ENCODE measurements at places on chromosomes 1 and 21.

- no peak for DNase-seq
These were observed 12.6 kb upstream of the DENND1B start for GRCh38 chr1:197787623-197788536.

DNA sequence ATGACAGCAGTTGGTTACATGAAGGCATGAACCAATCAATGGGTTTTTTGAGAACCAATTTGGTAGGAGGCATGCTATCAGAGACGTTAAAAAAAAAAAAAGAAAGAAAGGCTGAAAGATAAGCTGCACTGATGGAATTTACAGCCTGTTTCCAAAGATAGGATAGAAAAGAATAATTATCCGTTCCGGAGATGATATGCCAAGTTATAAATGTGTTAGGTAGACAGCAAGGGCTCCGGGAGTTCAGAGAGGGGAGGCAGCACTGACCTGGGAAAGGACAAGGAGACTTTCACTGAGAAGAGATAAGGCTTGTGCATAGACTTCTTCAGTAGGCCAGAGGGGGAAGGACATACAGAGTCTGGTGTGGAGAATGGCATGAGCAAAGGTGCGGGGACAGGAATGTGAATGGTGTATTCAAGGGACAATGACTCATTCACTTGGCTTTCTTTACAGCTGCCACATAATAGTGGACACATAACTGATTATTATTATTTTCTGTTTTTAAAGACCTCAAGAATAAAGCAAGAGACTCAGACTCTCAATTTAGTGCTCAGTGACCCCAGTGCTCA is 24.8 kb upstream of the ACBD6 start:
- no peak for DNase-seq

DNA sequence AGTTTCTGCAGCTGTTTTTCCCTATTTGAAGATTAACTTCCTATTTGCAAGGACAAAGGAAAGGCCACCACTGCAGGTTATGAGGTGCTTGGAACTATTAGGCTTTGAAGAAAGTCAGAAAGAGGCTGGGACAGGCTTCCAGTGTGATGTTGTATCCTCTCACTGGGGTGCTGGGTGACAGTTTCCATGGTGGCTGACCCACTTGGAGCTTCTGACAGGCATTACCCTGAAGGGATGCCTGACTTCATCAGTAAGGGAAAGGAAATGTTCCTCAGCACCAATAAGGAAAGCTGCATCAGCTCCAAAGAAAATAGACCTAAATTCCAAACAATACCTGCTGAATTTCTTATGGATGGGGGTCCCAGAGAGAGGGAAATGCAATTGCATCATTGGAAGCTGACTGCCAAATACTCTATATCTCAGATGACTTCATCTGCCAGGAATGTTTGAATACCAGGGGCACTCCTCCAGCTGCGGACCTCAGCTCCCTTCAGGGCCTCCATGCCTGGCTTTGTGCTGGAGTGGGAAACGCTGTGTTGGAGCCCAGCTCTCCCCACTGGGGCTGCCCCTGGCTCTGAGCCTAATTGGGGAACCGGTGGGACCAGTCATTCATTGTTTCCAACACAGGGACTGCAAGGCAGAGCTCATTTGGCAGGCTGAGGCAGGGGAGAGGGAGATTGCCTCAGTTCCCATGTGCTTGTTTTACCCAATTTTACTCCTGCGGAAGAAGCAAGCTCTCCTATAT is 76.6 kb downstream of the RGL1 start:
- DNase-seq, result no peak

DNA sequence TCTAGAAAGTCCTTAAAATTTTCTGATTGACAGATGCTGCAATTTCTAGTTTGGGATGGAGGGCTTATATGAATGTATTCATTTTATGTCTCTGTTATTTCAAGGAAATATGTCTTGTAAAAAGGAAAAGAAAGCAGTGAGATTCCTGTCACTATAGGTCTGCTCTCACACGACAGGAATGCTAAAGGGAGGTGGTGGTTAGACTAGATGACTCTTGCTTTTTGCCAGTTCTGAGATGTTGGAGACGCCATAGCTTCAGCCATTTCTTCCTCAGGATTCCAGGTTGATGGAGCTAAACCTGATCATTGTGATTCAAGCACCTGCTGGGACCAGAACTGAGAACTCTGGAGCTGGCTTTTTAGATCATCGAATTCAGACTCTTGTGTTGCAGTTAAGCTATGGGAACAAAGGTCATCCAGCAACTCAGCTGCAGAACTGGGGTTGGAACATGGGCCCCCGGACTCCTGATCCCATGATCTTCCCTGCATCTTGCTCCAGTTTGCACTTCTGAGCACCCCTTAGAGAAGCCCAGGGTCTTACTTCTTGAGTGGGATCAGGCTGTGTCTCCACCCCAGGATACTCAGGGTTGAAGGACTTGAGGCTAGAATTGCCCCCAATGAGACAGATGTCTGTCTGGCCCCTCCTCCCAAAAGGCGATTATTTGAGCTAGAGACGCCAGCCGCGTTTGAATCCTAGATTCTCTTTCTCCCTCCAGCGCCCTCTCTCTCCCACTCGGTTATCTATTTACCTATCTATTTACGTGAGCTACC is 46.7 kb upstream of the FOXO6 start:
- DNase-seq, result no peak

- no peak for DNase-seq
These were observed 15.9 kb downstream of the H3-3A start for GRCh38 chr1:226078374-226078773.

DNA sequence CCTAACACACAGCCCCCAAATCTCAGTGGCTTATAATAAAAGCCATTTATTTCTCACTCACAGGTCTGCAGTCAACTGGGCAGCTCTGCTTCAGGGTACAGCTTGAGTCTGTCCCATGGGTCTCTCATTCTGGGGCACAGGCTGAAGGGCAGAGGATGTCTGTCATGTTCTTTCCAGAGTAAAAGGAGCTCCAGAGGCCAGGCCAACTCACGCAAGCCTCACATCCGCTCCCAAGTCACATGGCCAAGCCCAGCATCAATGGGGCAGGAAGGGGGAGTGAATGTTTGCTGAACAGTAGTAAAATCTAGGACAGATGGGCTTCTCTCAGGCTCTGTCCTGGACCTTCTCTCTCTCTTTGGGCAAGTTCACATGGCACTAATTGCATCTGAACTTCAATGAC is 7.1 kb upstream of the SSBP3 start:
- no peak for DNase-seq

GRCh38 chr1:226912587-226913176 is 27.4 kb upstream of the COQ8A start:
- DNase-seq, result peak; percentile 54

- DNase-seq, result peak; percentile 18
These were observed 45.3 kb upstream of the RGS1 start for GRCh38 chr1:192530254-192530653.

GRCh38 chr1:212727386-212728181 is 27.9 kb upstream of the BATF3 start:
- DNase-seq, result no peak

GRCh38 chr21:30582870-30583269 is 7.3 kb downstream of the KRTAP22-2 start:
- DNase-seq, result no peak

DNA sequence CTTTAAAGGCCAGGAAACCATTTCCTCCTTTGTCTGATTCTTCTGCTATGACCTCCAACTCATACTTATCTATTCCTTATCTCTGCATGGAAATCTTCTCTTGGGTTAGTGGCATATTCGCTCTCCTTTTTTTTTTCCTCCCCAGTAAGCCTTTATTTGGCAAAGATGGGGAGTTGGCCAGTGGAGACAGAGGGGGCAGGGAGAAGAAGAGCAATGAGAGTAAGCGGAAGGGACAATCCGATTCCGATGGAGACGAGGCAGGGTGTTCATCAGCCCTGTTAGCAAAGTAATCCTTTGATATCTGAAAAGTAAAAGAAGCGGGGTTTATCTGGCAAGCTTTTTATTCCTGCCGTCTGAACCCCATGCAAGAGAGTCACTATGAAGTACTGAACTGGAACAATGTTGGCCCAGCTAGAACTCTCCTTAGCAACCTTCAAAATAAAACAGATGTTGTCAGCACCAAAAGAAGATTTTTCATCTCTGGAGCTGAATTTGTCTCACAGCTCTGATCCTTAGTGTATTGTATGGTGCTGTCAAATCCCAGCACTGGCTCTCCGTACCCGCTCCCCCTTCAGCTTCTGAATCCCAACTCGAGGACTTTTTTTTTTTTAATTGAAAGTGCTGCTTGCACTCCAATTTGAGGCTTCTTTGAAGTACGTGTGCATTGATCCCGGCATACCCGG is 40.9 kb downstream of the PTGFRN start:
- no peak for DNase-seq

GRCh38 chr1:182259229-182259872 is 132.2 kb downstream of the GLUL start:
- peak; percentile 12 for DNase-seq

GRCh38 chr1:62386351-62387121 is 50.3 kb upstream of the USP1 start:
- no peak for DNase-seq

DNA sequence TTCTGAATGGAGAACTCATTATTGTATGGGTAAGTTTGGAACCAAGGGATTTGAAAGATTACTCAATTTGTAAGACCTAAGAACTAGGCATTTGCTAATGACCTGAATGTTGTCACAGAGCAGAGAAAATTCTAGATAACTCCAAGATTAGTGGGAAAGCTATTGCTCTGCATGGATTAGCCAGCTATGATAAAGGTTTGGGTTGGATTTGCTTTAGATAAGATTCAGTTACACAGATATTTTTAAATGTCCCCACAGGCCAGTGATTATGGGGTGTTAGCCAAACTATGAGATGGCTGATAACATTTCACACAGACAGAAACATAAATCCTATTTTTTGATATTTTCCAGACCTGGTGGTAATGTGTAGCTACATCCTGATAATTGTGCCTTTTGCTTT is 88.2 kb downstream of the NTPCR start:
- no peak for DNase-seq

GRCh38 chr1:64826991-64827390 is 82.1 kb downstream of the RAVER2 start:
- DNase-seq, result no peak

DNA sequence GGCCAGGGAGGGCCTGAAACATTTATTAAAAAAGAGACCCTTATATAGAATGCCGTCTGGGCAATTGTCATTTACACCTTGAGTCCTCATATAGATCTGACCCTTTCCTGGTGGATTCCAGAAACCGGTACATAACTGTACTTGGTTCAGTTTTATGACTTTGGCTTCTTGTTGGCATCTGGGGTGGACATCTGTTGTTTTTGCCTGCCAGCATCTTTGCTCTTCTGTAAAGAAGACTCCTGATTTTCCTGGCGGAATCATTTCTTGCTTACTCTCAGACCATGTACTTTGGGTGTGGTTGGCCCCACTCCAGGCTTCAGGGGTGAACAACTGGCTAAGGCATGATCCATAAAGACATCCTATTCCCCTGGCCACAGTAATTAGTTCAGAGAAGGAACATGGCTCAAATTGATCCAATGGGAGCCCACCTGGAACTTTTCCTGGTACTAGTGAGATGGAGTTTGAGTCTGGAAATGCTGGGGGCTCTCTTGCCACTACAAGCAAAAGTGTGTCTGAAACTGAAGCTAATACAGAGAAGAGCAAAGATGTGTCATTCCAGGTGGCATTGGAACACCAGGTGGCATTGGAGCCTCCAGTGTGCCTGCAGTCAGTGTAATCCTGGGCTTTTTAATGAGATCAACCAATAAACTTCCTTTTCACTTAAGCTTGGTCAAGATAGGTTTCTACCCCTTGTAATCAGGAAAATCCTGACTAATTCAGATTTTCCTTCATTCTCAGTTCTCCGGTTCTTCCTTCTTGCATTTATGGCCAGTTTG is 332.5 kb upstream of the CAMK1G start:
- DNase-seq, result no peak

DNA sequence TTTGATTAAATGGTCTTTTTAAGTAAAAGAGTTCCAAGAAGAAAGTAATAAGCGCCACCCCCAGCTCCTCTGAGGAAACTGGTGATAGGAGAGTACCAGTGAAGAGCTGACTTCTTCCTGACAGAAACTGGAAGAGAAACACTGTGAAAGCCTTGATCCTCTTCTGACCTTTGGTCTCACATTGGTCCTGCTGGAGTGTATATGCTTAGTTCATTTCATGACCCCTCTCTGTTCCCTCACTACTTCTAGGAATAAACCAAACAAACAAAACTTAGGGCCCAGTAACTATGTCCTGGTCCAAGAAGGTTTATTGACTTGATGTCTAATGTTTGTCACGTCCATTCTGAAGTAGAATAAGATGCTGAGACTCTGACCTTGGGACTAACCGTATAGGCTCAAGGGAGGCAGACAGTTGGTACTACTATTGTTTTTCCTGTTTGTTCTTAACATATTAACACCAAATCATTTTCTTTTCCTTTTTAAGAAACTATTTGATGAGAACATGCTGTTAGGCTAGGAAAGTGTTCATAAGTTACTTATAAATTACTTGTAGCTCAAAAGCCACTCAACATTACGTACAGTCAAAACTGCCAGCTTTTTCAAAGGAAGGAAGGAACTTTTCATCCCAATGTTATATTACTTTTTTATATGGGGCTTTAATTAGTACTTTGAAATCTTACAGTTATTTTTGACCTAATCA is 57.9 kb downstream of the MIER1 start:
- no peak for DNase-seq

GRCh38 chr1:67674260-67675011 is 10.6 kb upstream of the GADD45A start:
- no peak for DNase-seq

- no peak for DNase-seq
These were observed 239.0 kb downstream of the TOMM20 start for GRCh38 chr1:234889643-234890042.

- no peak for DNase-seq
These were observed 24.2 kb upstream of the CXADR start for GRCh38 chr21:17488620-17489019.

DNA sequence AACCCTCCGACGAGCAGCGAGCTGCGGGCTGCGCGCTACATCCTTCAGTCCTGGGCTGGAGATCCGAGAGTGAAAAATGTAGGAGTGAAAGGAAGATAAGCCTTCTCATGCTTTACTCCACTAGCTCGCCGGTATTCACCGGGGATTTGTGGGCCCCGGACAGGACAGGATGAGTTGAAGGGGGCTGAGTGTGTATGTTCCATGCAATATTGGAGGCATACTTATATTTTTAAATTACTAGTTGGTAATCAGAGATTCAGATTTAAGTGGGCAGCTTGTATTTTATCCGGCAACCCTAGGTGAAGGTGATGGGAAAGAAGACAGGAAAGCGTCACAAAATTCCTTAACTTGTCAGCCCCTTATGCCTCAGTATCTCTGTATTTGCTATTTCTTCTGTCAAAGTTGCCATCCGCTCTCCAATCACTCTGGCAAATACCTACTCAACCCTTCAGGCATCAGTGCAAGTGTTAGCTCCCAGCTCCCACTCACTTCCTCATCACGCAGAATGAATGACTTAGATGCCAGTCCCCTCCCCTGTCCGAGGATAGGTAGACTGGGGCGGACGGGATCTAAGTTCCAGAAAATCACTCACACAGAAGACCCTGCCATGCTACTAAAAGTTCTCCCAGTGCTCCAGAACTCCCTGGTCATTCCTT is 503 bp upstream of the PIGM start:
- no peak for DNase-seq

GRCh38 chr1:233016798-233017197 is 66.4 kb downstream of the NTPCR start:
- DNase-seq, result no peak

Measured in GM13977 (cell line).